ENCODE measurements at places on chromosomes 6 and 20. TPM values are rescaled to one million over a fixed set of nuclear protein-coding genes. Genes with fewer than 3 reads are reported as not detected.

GRCh38 chr20:13017235-13017634, 8.5 kb downstream of the SPTLC3 start:
- H3K4me3 ChIP-seq, result no peak overlapping the region
- H3K36me3 ChIP-seq, result no peaks in the 10 kb centered on the region
- H3K27ac ChIP-seq, result no peak overlapping the region

Gene POM121L2
- not detected for total RNA-seq

DNA sequence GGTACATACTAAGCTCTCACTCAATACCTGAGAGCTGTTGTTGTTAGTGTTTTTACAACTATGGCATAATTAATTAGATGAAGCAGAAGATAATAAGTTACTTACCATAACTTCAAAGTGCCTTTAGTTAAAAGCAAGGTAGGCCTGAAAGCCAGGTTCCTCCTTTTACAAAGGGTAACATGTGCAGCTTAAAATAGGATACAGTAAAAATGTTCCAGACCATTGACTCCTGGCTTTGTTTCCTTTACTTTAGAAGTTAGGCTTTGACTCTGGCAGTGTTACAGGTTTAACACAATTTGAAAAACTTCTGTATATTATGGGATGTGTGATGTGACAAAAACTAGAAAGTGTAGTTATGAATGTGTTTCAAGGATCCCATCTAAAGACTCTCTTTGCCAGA, 522.5 kb downstream of the EPM2A start:
- no peaks in the 10 kb centered on the region for H3K36me3 ChIP-seq
- H3K27ac ChIP-seq, result no peak overlapping the region
- H3K4me1 ChIP-seq, result peaks cover 8% of the 10 kb centered on the region
- no peak for DNase-seq
- H3K27me3 ChIP-seq, result no peaks in the 10 kb centered on the region
- no peak overlapping the region for H3K4me3 ChIP-seq

Gene B3GAT2
- 0.05 TPM for total RNA-seq

GRCh38 chr6:70956451-70957283, at the start of gene B3GAT2:
B3GAT2 (minus strand) TSS chr6:70957060; CDS start chr6:70956429, 631 bp downstream.
- peak; percentile 15 for DNase-seq
- peaks cover 42% of the 10 kb centered on the region for H3K27me3 ChIP-seq
- H3K27ac ChIP-seq, result no peak within 1 kb of the TSS
- H3K36me3 ChIP-seq, result no peaks in the 10 kb centered on the region
- H3K4me3 ChIP-seq, result peak within 1 kb of the TSS; percentile 70
- H3K4me1 ChIP-seq, result peaks cover 11% of the 10 kb centered on the region

DNA sequence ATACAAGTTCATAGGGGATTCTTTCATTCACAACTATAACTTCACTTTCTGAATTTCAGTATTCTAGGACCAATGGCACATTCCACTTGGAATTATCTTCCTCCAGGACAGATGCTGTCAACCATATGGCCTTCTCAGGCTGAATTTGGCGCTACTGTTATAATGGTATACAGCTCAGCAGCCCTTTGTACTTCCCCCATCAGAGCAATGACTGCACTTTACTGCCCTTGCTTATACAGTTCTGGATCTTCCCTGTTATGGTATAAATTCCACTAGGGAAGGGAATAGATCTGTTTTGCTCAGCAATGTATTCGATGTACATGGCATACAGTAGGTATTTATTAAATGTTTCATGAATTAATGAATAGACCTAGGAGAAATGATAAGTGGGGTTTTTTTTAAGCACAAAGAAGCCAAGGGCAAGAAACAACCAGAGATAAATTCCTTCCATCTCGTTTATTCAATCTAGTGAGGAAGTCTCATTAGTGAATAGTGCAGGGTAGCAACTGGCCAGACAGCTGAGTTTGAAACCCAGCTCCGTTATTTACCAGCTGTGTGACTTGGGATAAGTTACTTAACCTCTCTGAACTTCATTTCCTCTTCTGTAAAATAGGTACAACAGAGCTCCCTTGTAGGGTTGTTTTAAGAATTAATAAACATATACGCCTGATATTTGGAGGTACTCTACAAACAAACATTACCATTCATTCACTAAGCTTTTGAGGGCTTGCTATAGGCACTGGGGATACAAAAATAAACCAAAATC, 97.1 kb upstream of the PRDM1 start:
- no peaks in the 10 kb centered on the region for H3K36me3 ChIP-seq
- peaks cover 50% of the 10 kb centered on the region for H3K27me3 ChIP-seq
- DNase-seq, result no peak
- H3K4me3 ChIP-seq, result no peak overlapping the region
- peaks cover 34% of the 10 kb centered on the region for H3K4me1 ChIP-seq

Gene PNLDC1
- 0.31 TPM for total RNA-seq

Gene PRRC2A
- total RNA-seq, result 257 TPM

Measured in activated CD4-positive, alpha-beta memory T cell treated with anti-CD3 and anti-CD28 coated beads for 36 hours (primary cell).